ENCODE measurements at places on chromosomes 16 and 17. TPM values are rescaled to one million over a fixed set of nuclear protein-coding genes. Genes with fewer than 3 reads are reported as not detected.

Gene MPV17L
- total RNA-seq: 0.13 TPM

Gene AARSD1
- 14.7 TPM for total RNA-seq

Gene PRSS33
- not detected for total RNA-seq

Gene WFIKKN2
- total RNA-seq: not detected

Gene SBK1
- 0.13 TPM for total RNA-seq

Gene MYH8
- total RNA-seq: not detected

Gene FGF11
- total RNA-seq: 0.13 TPM

Gene DPEP2
- total RNA-seq: 25.5 TPM

Gene OR1A1
- total RNA-seq: not detected

Gene CD79B
- 0.51 TPM for total RNA-seq

Gene CCL8
- 0.13 TPM for total RNA-seq

Gene MLYCD
- 1.7 TPM for total RNA-seq

Gene SMPD3
- under 0.01 TPM for total RNA-seq

Gene NDUFAF8
- 14.9 TPM for total RNA-seq

Gene DNAI2
- total RNA-seq: 0.13 TPM

Gene SOST
- not detected for total RNA-seq

Gene SOX15
- total RNA-seq: 0.13 TPM

Gene KRT14
- not detected for total RNA-seq

GRCh38 chr16:22638393-22639206 is 127.9 kb downstream of the NPIPB5 start:
- DNase-seq: no peak

GRCh38 chr17:28959471-28959871 is 8.2 kb upstream of the PHF12 start:
- DNase-seq: no peak

- DNase-seq: no peak
These were observed 633 bp upstream of the NOL3 start for GRCh38 chr16:67169642-67170167.

GRCh38 chr17:6569370-6570285 is 13.3 kb upstream of the PITPNM3 start:
- DNase-seq: no peak

DNA sequence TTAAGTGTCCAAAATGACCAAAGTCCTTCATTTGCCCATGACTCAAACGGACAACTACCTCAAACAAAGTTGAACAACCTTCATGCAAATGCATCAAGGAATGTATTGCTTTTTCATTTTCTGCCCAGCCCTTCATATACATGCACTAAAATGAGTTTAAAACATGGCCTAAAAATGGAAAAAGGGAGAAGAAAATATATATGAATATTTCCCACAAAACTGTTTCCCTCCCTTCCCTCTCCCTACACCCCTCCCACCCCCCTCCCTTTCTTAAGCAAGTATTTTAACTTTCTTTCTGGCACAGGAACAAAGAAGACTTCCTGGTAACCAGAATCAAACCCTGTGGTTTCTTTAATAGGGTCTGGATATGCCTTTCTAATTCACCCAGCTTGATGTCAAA is 5.5 kb upstream of the FBXL20 start:
- no peak for DNase-seq

DNA sequence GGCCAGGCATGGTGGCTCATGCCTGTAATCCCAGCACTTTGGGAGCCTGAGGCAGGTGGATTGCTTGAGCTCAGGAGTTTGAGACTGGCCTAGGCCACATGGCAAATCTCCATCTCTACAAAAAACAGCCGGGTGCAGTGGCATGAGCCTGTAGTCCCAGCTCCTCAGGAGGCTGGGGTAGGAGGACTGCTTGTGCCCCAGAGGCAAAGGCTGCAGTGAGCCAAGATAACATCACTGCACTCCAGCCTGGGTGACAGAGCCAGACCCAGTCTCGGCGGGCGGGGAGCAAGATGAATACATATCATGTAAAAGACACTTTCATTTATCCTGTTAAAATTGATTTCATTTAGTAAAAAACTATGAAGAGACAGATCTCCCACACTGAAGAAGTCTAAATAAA is 54.6 kb downstream of the CREBBP start:
- DNase-seq: no peak

DNA sequence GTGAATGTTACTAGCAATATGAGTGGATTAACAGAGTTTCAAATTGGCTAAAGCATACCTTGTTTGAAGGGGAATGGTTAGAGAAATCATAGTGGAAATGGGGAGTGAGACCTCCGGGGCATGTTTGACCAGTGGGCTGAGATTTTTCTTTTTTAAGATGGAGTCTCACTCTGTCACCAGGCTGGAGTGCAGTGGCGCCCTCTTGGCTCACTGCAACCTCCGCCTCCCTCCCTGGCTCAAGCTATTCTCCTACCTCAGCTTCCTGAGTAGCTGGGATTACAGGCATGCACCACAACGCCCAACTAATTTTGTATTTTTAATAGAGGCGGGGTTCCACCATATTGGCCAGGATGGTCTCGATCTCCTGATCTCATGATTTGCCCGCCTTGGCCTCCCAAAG is 9.6 kb downstream of the CDRT15 start:
- no peak for DNase-seq

DNA sequence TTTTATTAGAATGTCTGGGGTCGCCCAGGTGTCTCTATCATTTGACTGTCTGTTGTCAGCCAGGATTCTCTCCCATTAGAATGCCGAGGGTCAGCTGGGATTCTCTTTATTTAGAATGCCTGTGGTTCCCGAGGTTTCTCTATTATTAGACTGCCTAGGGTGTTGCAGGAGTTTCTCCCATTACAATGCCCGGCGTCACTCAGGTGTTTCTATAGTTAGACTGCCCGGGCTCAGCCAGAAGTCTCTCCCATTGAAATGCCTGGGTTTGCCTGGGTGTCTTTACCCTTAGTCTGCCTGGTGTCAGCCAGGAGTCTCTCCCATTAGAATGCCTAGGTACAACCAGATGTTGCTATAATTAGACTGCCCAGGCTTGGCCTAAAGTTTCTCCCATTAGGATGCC is 2252.0 kb downstream of the TP53TG3F start:
- DNase-seq: no peak

DNA sequence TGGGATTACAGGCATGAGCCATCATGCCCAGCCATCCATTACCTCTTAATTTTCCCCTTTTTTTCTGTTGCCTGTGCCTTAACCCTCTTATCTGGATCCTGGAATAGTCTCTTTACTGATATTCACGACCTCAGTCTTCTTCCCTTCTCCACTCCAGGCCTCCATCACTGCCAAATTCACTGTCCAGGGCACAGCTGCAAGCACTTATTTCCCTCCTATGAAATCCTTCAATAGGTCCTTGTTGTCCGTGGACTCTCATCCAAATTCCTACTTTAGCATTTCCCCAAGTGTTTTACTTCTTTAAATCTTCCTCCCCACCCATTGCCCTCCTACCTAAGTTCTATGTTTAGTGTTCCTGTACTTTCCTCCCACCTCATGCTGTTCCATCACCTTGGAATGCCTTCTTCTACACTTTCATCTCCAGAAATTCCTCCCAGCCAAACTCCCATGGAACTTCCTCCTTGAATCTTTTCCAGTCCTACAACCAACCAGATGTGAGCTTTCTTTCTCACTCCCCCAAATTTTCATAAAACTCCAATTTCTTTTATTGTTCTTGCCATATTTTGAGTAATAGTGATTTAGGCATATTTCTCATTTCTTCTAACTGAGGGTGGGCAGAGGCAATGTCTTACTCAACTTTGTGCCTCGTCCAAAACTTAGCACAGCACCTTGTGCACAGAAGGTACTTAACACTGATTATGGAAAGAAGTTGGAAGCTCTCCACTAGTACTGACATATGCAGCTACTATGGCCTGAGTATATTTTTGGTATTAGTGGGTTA is 35.3 kb downstream of the FAM20A start:
- no peak for DNase-seq

GRCh38 chr16:12390644-12391043 is 413.0 kb downstream of the CPPED1 start:
- DNase-seq: no peak

- no peak for DNase-seq
These were observed 49.6 kb downstream of the MGAT5B start for GRCh38 chr17:76917829-76918228.

- no peak for DNase-seq
These were observed 4.5 kb downstream of the AXIN2 start for GRCh38 chr17:65556910-65557348.

DNA sequence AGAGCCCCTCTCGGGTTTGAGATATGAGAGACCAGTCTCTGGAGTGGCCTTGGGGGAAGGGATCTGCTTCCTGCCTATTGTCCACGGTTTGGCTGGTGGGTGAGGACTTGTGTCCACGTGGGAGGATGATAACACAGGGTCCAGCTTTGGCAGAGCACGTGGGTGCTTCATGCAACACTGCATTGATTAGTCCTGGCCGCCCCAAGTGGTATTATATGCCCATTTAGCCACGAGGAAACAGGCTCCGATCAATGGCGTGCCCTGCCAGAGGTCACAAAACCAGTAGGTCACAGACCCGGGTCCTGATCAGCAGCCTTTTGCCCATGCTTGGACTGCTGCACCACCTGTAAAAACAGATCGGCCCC is 141.6 kb downstream of the RGS9 start:
- no peak for DNase-seq

DNA sequence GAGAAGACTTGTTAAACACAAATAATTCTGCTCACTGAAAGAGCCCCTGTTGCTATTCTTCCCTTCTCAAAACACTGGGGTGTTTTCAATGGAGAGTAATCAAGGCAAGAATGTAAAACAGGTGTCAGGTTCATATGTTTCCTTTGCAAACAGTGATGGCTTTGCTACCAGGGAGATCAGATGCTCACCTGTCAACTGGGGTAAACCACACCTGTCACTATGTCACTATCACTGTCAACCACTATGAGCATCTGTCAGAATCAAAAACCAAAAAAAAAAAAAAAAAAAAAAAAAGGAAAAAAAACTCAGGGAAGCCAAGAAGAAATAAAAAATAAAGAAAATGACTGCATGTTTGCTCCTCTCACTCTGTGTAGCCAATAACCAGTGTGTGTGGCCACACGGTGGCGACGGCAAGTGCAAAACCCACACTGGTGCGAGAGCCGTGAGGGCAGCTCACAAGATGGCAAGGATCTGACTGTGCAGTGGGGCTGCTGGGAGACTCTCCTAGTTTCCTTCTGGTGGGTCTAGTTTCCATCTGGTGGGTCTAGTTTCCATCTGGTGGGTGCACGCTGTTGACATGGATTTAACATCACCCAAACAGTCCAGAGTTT is 22.7 kb downstream of the USP22 start:
- DNase-seq: no peak

GRCh38 chr16:46573008-46573833 is 48.0 kb downstream of the SHCBP1 start:
- DNase-seq: no peak

- no peak for DNase-seq
These were observed 22.5 kb downstream of the WWP2 start for GRCh38 chr16:69784586-69784985.

- DNase-seq: no peak
These were observed 44.8 kb upstream of the CDRT4 start for GRCh38 chr17:15512071-15512709.

- DNase-seq: no peak
These were observed 4.5 kb downstream of the SPATA20 start for GRCh38 chr17:50551433-50551815.

- no peak for DNase-seq
These were observed 69.7 kb upstream of the DNAJA2 start for GRCh38 chr16:47043200-47043599.

GRCh38 chr17:77440560-77440981 is 299.8 kb downstream of the SEC14L1 start:
- DNase-seq: no peak

- no peak for DNase-seq
These were observed 63.2 kb downstream of the ENGASE start for GRCh38 chr17:79137789-79138165.

DNA sequence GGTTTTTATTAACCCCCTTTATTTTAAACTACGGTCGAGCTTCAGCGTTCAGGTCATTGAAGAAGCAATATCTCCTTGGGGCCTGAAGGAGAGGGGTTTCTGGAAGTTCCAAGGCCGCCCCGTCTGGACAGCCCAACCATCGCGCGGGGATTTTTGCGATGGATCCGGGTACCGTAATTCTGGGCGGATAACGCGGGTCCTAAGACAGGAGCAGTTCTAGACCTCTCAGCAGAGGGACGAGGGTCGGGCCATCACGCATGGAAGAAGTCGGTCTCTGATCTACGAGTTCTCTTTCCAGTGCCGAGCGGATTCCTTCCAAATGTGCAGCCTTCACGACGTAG is 3.6 kb downstream of the BORCS6 start:
- DNase-seq: no peak

- no peak for DNase-seq
These were observed 33.3 kb upstream of the FOXF1 start for GRCh38 chr16:86476956-86477534.

GRCh38 chr17:79023886-79024771 is at the start of gene C1QTNF1:
Gene C1QTNF1 (plus strand): TSS chr17:79024169. CDS start chr17:79043969, 19,800 bp downstream.
- no peak for DNase-seq
